ENCODE measurements at places on chromosomes 2 and 18.

DNA sequence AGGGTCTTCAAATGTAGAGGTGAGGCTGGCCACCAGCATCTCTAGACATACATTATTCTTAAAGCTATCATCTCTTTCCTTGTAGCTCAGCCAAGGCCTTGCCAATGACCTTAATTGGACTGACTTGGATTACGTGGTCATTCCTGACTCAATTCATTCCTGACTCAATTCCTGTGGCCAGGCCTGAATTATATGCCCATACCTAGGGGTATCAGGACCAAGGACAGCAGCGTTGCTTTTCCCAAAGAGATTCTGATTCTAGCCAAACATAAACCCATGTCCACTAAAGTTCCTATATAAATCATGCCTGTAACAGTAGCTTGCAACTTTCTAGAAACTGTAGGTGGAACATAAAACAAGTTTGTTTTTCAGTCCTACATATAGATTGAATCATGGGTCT lies 231.7 kb downstream of the ARL6IP6 start:
- DNase-seq = no peak

DNA sequence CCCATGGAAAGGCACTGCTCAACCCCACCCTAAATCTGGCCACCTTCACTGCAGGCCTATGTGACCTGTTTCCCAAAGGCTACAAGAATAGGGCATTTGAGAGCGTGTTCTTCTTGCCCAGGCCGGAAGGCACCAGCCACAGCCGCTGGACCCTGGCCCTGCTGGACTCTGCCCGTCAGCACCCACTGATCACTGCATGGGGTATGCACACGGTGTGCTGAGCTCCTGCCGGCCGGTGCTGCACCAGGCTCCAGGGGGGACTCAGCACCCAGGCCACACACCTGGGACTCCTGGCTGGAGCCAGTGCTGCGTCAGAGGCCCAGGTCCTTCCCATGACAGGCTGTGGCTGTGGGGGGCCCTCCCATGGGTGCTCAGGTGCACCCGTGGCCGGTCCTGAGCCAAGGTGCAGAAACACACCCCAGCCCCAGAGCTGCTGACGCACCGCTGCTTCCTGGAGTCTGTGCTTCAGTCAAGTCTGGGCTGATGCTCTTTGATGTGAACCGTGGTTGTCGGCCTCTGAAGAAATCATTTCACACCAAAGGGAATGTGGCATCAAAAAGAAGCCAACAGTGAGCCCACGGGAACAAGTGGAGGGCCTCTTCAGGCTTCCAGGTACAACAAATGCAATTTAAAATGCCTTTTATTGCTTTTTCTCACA lies 6.5 kb downstream of the KCNG2 start:
- no peak for DNase-seq

DNA sequence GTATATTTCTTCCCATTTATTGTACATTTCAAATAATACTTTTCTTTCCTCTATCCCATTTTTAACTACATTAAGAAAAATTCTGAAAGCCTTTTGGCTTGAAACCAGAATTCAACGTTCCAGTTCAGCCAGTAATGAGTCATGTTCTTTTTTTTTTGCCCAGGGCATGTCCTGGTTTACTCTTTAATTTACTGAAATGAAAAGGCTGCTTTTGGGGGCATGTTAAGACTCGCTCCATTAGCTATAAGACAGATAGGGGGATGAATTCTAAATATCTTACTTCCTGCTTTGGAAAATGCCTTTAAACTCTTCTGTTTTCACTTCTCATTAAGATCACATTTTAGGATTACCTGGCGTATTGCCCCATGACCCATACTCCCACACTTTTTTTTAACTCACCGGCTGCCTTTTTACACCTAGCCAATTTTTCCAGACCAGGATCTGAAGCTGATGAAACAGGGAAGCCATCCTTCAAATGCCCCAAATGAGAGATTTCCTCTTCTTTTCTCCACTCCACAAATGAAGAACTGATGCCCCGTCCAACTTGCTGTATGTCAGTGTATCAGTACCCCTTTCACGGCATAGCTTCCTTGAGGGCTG lies 585 bp downstream of the ABCA12 start:
- DNase-seq = peak; percentile 56

GRCh38 chr18:74524097-74524496 lies 10.2 kb upstream of the CNDP1 start:
- DNase-seq = no peak

DNA sequence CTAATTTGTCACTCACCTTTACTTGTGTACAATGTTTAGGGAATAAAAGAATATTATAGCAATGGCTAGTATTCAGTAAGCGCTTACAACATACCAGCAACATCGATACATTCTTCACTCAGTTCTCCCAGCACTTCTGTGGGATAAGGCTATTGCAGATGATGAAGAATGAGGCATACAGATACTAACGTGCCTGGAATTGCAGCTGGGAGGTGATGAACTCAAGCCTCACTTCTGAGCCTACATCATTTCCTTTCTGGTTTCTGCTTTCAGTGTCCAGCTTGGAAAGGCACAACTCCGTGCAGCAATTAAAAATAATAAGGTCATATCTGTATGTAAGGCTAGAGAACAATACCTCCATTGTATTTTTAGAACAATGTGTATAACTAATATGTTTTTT lies 95.4 kb upstream of the AQP4 start:
- no peak for DNase-seq

DNA sequence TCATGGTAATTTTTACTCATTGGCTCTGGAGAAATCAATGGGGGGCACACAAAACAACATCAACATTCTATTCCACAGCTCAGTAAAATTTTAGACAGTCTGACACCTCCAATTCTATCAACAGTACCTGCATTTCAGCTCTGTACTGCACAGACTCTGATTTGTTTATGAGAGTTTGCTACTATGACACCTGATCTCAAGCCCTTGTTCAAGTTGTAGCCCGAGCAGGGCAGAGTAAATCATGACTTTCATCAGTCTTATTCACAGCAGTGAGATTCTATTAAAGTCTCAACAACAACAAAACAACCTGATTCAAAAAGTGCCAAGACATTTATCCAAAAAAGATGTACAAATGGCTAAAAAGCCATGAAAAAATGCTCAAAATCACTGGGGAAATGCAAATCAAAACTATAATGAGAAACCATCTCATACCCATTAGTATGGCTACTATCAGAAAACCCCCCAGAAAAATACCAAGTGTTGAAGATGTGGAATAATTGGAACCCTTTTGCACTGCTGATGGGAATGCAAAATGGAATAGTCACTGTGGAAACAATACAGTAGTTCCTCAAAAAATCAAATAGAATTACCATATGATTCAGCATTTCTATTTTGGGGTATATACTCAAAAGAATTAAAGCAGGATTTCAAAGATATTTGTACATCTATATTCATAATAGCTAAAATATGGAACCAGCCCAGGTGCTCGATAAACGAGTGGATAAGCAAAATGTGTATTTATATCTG lies 71.7 kb upstream of the RBMS1 start:
- no peak for DNase-seq

GRCh38 chr2:174529916-174530315 lies 43.1 kb upstream of the GPR155 start:
- DNase-seq = no peak

- no peak for DNase-seq
These were observed 66.4 kb upstream of the EPAS1 start for GRCh38 chr2:46230677-46231425.

GRCh38 chr18:36695806-36696205 lies 133.0 kb downstream of the TPGS2 start:
- no peak for DNase-seq

DNA sequence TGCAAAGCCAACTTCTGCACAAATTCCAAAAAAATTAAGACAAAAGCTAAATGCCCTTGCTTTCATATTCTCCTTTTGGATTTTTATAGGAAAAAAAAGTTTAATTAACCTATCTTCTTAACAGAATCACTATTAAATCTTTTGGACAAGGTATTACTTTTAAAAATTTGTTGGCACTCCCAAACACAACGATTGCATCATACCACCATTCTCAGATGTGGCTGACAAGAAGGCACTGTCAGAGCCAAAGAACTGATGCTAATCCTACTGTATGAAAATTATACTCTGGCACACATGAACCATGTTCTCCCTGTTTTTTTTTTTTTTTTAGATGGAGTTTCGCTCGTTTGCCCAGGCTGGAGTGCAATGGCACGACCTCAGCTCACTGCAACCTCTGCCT lies 58.4 kb downstream of the NOL10 start:
- no peak for DNase-seq

DNA sequence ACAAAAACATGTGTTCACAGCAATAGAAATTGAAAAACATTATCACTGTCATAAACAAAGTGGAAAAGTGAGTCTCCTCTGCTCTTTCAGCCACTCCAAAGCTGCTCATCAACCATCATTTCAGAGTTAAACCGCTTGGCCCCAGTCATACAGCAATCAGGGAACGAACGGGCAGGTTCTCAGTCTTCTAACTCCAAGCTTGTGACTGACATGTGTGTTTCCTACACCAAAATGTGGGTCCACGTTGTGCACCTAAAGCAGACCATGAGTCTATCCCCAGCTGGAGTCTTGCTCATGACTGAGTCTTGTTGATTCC lies 582.6 kb upstream of the ID2 start:
- DNase-seq = no peak

DNA sequence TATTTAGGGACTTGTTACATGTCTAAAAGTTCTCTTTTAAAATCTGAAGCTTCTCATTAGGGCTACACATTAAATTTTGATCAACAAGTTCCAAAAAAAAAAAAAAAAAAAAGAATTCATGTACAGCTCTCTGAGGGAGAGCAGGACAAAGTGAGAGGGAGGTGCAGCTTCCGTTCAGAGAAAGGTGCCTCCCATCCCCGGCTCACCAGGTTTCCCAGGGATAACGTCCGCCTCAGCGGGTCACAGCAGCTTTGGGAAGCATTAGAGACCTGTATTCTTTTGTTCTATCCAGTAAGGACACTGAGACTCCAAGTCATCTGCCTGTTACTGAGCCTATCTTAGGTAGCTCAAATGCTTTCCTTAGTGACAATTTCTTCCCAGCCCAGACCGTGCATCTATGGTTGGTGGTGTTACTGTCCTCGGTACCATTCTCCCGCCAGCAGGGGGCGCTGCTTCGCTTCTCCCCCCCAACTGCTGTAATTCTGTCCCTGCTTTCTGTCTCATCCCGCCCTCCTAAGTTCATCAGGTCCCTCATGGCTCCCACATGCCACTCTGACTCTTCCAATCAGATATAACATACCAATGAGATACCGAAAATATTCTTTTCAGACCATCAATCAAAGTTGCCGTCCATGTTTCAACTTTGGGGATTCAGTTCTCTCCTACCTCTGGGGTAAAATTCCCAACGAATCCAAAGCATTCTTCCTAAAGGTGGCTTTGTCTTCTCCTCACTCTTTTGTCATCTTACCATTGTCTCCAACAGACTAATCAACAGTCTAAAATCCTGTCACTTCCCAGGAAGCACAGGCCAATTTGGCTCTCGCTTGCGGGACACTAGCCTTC lies 466.5 kb downstream of the METTL4 start:
- peak; percentile 51 for DNase-seq

GRCh38 chr2:148680462-148680861 lies 35.9 kb downstream of the EPC2 start:
- DNase-seq = no peak

GRCh38 chr2:235716875-235717496 lies 223.1 kb downstream of the AGAP1 start:
- peak; percentile 41 for DNase-seq

GRCh38 chr18:37409878-37410277 lies 155.7 kb downstream of the CELF4 start:
- DNase-seq = no peak

DNA sequence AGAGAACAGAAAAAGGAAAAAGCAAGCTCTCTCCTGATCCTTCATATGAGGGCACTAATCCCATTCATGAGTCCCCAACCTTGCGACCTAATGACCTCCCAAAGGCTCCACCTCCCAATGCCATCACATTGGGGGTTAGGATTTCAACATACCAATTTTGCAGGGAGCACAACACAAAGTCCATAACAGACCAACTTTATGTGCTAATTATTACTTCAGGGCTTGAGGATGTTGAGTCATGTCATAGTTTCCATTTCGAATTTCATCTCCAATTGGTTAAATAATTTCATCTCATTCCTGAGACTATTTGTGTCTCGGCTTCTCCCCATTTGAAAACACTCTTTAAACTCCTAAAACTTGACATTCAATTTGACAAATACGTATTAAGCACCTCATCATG lies 69.9 kb upstream of the KLF7 start:
- DNase-seq = no peak

DNA sequence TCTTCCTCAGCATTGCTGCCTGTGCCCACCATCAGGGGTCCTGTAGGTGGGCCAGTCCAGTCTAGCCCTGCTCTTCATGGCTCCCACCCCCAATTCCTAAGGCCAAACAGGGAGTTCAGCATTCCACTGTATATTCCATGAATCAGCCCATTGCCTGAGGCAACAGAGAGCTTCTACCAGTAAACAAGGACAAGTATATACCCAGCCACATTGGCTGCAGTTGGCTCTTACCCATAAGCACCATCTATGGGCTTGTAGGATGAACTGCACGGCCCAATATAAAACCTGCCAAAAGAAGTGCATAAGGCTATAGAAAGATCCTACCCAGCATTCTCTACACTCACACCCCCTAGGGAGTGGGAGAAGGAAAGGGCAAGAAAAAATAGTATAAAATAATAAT lies 95.1 kb upstream of the SALL3 start:
- DNase-seq = no peak

GRCh38 chr2:69292256-69292655 lies 94.8 kb downstream of the GFPT1 start:
- no peak for DNase-seq

DNA sequence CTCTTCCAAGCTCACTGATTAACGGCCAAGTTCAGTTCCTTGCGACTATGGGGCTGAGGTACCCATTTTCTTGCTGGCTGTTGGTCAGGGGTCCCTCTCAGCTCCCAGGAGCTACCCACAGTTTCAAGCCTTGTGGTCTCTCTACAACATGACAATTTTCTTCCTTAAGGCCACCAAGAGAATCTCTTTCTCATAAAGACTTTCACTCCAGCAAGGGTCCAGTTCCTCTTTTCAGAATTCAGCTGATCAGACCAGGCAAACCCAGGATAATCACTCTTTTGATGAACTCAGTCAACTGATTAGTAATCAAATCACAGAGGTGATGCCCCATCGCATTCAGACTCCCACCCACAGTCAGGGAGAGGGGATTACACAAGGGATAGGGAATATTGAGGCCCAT lies 129.7 kb downstream of the IRS1 start:
- no peak for DNase-seq

- DNase-seq = no peak
These were observed 25.4 kb downstream of the CAPN14 start for GRCh38 chr2:31191931-31192330.

DNA sequence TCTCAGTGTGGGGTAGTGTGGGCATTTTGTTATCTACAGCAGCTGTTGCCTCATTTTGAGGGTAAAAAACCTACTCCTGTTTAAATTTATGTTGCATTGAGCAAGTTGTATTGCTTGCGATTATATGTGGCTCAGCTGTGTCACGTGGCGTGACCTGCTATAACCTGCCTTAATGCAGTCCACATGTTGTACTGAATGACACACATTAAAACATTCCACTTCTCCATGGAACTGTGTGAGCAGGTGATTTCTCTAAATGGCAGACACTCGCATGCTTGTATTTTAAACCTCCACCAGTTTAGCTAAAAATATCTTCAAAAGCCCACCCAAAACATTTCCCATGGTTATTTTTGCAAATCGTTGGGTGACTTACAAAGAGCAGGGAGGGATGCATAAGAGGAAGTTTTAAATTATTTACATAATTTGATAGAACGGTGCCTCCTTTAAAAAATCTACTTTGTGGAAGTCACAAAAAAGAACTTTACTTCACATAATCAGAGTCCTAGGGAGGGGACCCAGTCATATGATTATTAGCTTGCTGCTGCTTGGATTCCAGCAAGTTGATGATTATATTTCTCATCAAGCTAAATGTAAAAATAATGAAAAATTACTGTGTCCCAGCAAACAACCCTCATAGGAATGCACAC lies 163.3 kb upstream of the ZEB2 start:
- no peak for DNase-seq

- no peak for DNase-seq
These were observed 138.5 kb upstream of the ITGA4 start for GRCh38 chr2:181318504-181319280.

All from HCEC 1CT (cell line).